WTC11 (cell line): ENCODE measurements at places on chromosomes 16 and 17.
A peak's percentile ranks its signal among the peaks of the same experiment; 100 is the strongest.

DNA sequence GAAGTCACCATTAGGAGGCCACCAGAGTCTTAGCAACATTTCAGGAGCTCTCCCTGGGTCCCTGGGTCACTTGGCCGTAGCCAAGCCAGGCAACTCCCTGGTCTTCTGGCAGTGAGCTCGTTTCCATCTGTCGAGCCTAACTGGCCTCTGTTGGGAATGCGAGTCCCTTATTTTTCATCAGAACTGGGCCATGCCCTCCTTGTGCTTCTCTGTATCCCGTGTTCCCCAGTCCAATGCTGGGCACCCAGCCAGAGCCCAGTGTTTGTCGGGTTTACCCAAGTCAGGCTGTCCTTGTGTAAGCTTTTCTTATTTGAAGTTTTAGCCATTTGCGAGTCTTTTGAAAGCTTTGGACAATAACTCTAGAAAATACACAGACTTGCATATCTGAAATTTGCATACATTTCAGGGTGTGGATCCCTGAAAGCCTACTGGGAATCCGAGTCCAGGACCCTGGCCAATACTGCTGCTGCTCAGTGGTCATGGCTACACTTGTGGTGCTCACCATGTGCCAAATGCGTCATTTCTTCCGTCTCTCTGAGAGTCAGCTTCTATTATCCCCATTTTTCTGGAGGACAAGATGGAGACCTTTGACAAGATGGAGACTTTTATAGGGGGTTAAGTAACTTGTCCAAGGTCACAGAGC, 81.6 kb upstream of the LGALS9 start:
- no peak for DNase-seq

- peak; percentile 87 for DNase-seq
Measured at GRCh38 chr16:88747588-88748301, 37.3 kb downstream of the PIEZO1 start.

- no peak for DNase-seq
Measured at GRCh38 chr16:4306470-4307214, 9.2 kb upstream of the GLIS2 start.

DNA sequence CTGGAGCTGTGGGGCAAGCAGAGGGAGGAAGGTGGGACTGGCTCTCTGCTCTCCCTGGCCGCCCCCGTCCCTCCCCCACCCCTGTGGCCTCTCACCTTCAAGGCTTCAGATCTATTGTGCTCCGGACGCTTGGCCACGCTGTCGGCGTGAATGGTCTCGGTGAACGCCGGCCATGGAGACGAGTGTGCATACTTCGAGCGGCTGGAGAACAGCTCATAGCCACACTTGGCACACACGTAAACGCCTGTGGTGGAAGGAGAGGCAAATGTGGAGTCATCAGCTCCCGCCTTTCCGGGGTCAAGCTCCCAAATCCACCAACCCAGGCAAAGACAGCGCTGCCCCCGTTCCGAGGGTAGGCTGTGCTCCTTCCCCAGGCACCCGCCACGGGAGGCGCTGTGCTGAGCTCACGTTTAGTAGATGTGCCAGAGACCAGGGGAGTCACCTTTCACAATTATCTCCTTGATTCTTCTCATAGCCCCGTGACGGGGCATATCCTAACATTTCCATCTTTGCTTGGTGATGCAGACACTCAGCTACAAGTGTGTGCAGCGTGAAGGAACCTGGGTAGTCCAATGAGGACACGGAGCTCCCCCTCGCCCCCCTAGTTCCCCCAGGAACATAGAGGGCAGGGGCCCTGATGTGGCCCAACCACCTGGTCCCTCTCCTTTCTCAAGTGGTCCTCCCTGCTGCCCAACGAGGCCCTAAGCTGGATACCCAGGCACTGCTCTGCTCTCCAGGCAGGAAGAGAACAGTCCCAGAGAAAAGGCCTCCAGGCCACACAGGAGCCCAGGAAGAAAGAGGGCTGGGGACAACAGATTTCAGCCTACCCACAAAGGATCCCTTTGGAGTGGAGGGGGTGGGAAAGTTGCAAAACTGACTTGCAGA, 1.6 kb downstream of the MSRB1 start:
- DNase-seq = peak; percentile 72

DNA sequence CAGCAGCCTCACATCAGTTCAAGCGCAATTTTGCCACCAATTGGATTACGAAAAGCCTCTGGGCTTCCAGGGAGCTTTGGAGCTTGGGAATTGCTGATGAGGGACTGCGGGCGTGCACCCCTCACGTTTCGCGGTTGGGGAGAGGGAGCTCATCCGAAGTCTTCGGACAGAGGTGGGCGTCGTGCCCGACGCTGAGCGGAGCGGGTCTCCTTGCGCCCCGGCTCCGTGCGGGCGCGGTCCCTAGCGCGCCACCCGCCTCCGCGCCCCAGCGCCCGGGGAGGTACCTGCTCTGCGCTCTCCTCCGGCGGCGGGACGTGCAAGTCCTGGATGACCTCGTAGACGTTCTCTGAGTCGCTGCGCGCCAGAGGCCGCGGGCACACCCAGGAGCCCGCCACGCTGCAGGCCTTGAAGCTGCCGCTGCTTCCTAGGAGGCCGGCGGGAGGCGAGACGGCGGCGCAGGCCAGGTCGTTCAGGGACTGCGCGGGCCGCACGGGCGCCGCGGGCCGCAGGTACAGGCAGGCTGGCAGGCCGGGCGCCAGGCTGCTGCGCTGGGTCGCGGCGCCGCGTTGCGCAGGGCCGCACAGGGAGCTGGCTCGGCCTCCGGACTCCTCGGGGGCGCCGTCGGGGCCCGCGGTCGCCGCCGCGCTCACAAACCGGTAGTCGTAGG, 3.2 kb downstream of the ARHGAP27 start:
- DNase-seq = peak; percentile 54

DNA sequence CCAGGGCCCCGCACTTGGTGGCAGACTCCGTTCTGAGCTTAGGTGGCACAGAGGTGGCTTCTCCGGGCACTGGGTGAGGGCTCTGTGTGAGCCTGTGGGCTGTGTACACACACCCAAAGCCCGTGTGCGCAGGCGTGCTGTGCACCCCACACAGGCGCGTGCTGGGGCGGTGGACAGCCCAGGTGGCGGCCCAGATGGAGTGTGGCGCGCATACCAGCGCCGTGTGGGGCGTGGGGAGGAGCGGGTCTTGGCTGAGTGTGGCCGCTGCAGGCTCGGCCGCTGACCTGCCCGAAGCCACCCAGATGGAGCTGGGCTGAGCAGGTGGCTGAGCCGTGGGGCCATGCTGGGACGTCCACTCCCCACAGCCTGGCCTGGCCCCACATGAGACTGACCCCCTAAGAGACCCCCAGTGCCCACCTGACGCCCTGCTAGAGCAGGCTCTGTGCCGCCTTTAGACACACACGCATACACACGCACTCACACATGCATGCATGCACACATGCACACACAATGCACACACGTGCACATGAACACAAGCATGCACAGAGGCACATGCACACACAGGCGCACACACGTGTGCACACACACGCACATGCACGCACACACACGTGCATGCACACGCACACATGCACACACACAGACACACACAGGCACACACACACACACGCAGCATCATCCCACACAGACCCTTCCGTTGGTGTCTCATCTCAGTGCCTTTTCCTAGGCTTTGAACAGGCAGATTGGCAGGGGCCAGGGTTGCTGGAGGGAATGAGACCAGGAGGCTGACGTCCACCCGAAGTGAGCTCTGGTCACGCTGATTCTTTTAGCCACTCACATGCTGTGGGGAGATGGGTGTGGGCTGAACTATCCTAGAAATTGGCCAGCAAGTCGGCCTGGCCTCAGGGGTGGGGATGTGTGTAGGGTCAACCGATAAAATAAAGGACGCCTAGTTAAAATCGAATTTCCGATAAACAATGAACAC, 2.1 kb downstream of the PRR35 start:
- DNase-seq = no peak

GRCh38 chr16:28090646-28091377, 27.3 kb upstream of the GSG1L start:
- DNase-seq = peak; percentile 88

GRCh38 chr17:14393723-14394122, 92.8 kb downstream of the HS3ST3B1 start:
- DNase-seq = no peak
